ENCODE measurements at places on chromosomes 4 and X.
A peak's percentile ranks its signal among the peaks of the same experiment; 100 is the strongest.

DNA sequence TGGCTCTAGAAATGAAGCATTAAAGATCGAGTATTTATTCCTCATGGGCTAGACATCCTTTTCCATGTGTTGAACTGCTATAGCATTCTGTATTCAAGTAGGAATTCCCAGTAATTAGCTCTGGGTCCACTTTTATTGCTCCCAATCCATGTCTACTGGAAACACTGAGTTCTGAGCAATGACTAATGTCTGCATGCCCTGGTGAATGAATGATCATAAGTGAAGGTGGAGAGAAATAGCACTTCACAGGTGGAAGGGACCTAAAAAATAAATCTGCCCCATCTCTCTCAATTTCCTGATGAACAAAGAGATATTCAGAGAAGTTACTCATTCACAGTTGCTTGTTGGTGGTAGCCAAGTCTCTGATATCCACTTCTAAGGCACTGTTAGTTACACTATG lies 34.6 kb upstream of the CXCL8 start:
- DNase-seq: no peak

DNA sequence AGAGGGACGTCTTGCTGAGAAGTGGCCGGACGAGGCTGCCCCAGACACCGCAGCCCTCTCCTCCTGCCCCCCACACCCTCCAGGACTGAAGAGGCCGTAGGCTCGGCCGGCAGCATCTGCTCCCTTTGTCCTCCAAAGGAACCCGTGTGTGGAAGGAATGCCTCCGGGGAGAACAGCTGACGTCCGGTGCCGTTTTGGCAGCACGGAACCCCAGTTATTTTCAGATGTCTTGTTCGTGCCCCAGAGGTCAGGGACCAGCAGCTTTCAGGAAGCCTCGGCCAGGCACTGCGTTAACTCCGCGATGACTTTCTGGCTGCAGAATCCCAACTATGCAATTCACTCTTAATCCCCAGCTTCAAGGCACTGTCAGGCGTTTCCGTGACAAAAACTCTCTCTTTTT lies 10.9 kb upstream of the PPP2R3B start:
- DNase-seq: no peak

DNA sequence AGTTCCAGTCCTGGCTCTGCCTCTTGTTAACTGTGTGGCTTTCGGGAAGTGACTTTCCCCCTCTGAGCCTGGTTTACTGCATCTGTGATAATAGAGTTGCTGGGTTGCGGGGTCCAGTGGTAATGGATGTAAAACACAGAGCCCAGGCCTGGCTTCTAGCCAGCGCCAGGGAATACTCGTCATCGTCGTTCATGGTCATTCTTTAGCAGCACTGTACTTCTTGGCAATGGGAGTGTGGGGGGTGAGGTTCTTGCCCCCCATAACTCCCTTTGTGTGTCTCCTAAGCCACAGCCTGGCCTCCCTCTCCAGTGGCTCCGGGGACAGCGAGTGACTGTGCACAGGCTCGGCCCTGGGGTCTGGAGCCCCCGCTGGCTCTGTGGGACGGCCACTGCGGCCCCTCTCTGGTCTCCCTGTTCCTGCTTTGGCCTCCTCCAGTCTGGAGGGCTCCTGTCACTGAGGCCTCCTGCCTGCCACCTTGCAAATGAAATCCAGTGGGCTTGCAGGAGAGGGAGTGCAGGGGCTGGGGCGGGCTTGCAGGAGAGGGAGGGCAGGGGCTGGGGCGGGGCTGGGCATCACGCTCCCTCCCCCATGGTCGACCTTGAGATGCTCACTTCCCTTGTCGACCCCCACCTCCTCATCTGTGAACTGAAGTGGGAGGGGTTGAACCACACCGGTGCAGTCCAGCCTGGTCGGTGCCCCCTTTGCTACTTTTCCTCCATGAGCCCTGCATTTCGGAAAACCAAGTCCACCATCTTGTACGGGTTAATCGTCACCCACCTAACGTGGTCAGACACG lies 13.2 kb downstream of the PSAPL1 start:
- no peak for DNase-seq

- peak; percentile 2 for DNase-seq
These were observed 135.2 kb upstream of the RASGEF1B start for GRCh38 chr4:81606801-81607501.

GRCh38 chr4:42767669-42768068 lies 110.8 kb upstream of the ATP8A1 start:
- DNase-seq: no peak

- no peak for DNase-seq
These were observed 72.9 kb upstream of the GUCY1A1 start for GRCh38 chr4:155593793-155594192.

GRCh38 chr4:144905286-144905685 lies 192.7 kb downstream of the ANAPC10 start:
- DNase-seq: no peak

- DNase-seq: no peak
These were observed 18.8 kb downstream of the PPP4R3C start for GRCh38 chrX:27444093-27444908.

DNA sequence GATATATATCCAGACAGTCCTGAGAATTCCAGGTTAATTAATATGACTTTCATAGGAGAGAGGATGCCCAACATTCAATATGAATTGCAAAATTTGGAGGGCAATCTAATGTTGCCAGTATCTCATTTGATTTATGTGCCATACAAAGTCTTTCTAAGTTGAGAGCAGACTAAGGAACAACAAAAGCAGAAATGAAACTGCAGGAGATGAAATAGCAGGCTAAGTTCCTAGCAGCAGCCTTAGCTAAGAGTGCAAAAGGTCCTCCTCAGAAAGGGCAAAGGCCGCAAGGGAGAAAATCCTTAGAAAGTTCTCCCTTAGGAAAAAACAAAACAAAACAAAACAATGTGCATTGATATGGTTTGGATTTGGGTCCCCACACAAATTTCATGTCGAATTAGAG lies 602.9 kb upstream of the HTR2C start:
- DNase-seq: no peak

DNA sequence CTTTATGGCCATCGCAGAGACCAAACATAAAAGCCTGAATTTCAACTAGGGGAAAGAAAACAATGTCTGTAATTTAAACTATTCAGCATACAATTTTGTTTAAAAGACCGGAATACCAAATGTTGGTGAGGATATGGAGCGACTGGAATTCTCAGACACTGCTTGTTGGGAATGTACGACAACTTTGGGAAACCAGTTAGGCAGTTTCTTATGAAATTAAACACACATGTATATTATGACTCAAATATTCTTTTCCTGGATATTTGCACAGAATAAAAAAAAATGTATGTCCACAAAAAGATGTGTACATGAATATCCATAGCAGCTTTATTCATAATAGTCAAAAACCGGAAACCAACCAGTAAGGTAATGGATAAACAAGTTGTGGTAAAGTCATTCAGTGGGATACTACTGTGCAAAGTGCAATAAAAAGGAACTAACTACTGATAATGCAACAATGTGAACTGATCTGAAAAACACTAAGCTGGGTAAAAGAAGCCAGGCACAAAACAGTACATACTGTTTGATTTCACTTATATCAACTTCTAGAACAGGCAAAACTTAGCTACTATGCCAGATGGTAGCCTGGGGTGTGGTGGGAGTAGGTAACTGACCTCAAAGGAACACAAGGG lies 152.7 kb upstream of the FTHL17 start:
- no peak for DNase-seq

DNA sequence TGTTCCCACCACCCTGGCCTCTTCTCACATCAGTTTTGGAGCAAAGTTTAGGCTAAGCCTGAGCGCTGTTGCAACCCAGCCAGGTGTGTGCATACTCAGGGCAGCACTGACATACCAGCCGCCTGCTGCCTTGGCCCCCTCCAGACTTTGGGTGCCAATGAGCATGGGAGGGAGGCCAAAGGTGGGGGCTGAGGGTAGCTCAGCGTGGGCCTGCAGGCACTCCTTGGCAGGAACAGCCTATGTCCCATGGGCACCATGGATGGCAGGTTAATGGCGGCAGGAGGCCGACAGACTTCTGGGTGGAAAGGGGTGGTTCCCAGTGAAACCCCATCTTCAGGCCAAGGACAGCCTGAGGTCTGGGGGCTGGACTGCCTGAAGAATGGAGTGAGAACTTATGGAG lies 462.2 kb downstream of the ADGRL3 start:
- no peak for DNase-seq

- DNase-seq: no peak
These were observed 884.8 kb upstream of the SLIT2 start for GRCh38 chr4:19366916-19367315.

GRCh38 chrX:28312965-28313364 lies 274.3 kb upstream of the IL1RAPL1 start:
- DNase-seq: no peak

DNA sequence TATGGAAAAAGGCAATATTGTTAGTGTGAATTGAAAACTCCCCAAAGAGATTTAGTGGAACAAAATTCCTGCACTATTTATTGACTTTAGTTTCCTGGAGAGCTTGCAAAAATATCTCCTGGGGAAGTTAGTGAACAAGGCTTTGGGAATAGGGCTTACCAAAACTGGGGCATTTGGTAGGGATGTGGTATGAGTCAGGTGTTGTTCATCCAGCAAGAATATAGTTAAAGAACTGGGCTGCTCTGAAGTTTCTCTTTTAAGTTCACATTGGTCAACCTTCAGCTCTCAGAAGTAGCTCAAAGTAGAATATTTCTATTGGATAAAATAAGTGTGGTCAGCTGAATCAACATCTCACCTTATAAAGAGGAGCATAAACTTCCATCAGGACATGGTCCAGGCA lies 185.0 kb downstream of the CPE start:
- no peak for DNase-seq

GRCh38 chr4:184514121-184514988 lies 40.0 kb upstream of the IRF2 start:
- peak; percentile 90 for DNase-seq

GRCh38 chrX:109830157-109830703 lies 97.2 kb upstream of the ACSL4 start:
- DNase-seq: no peak

DNA sequence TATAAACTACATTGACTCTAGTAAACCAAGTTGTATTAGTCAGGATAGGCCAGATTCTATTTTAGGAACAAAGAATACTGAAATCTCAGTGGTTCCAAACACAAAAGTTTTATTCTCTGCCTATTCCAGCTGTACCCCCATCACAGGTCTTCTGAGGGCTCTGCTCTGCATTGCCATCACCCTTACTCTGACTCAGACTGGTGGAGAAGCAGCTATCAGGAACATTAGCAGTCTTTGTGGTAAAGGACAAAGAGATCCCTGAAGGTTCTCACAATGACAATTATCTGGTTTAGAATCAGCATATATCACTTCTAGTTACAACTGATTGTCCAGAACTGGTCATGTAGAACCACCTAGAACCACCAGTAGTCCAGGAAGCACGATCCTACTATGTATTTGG lies 251.1 kb downstream of the GLUD2 start:
- DNase-seq: no peak

- no peak for DNase-seq
These were observed 332.0 kb downstream of the PCDH18 start for GRCh38 chr4:137200322-137200721.

GRCh38 chr4:74431113-74431826 lies 13.7 kb upstream of the AREG start:
- peak; percentile 28 for DNase-seq

DNA sequence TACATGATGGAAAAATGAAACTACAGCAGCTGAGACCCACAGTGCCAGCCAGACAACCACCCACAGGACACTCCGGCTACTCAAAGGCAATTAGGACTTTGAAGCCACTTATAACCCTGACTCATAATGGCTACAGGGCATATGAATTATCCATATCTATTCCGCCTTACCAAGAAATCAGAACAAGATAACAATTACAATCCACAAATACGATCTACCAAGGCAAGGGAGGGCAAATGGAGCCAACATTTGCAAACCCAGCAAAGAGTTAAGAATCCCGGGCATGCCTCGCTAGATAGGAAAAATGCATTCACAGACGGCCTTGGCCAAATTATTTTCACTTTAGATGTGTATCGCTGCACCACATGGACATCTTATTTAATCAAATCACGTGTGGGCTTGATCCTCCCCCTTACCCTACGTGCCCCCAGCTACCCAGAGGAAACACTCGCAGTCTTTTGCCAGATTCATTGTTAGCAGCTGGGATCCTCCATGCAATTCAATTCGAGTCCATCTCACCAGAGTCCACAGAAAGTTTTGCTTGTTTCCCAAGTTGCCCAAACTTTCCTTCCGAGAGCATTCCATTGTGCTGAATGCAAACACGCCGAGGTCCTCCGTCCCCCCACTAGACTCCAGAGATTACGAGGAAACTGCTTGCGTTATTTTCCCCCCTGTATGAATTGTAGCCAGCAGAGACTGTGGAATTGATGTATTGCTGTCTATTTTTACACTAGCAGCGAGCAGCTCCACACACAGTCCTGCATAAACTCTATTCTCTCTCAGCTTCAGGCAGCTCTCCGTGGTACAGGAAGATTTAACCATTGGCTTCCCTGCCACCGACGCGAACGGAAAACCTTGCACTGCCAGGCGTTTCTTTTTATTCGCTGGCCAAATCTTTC lies 1.2 kb downstream of the PPARGC1A start:
- no peak for DNase-seq

GRCh38 chrX:151806967-151807540 lies 72.5 kb downstream of the CNGA2 start:
- no peak for DNase-seq

- no peak for DNase-seq
These were observed at the start of gene MUC7 for GRCh38 chr4:70471897-70472296. Gene MUC7 (plus strand): TSS chr4:70472197. CDS start chr4:70474022, 1,825 bp downstream.
